ENCODE measurements at places on chromosomes 7 and 10. TPM values are rescaled to one million over a fixed set of nuclear protein-coding genes. Genes with fewer than 3 reads are reported as not detected.

The GRM3 gene
- not detected for total RNA-seq

The ANXA8 gene
- total RNA-seq, result 1.4 TPM

The CYP3A5 gene
- 0.28 TPM for total RNA-seq

The PROSER2 gene
- total RNA-seq, result 1.1 TPM
